GDM1 (cell line): ENCODE measurements at places on chromosomes 4 and X.

DNA sequence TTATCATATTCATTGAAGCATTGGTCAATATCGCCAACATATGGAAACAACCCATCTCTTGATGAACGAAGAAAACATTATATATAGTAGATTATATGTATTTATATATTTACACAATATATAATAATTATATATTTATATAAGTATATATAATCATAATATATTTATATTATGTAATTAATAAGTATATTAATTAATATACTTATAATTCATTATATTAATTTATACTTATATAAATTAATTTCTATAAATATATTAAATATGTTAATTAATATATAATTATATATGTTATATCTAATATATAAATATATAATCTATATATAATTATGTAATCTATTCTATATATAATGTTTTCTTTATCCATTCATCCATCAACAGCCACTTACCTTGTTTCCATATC, 69.0 kb upstream of the SRD5A3 start:
- DNase-seq = no peak

DNA sequence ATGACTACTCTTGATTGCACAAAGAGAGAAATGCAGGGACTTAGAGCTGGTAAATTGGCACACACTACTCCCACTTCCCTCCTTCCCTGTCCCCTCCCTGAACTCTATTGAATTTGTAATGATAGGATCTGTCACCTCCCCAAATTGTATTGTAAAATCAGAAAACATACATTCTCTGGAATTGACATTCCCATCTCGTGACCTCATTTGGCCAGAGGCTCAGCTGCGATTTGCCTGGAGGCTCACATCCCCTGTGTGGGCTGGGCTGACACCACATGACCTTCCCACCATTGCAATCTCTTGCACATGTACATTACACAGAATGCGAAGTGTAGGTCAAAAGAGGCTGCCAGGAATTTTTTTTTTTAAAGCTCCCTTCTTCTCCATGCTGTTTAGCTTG, 172.1 kb downstream of the MID1IP1 start:
- DNase-seq = no peak

DNA sequence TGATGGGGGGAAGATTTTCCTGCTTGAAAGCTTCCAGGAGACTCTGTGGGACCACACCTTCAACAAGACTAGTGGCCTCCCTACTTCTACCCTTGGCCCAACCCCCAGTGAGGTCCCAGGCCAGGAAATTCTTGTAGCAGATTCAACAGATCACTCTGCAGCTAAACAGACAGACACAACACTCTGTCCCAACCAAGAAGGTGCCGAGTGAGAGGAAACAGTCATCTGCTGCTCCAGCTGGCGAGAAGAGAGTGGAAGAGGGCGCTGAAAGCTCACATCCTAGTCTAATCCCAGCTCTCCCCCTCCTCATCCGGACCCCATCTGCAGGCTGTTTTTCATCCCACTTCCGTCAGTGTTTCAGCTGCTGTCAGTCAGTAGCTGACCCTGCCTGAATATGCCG, 63.4 kb downstream of the CHRDL1 start:
- DNase-seq = no peak

GRCh38 chr4:1466034-1466862, 60.0 kb upstream of the NKX1-1 start:
- DNase-seq = no peak

DNA sequence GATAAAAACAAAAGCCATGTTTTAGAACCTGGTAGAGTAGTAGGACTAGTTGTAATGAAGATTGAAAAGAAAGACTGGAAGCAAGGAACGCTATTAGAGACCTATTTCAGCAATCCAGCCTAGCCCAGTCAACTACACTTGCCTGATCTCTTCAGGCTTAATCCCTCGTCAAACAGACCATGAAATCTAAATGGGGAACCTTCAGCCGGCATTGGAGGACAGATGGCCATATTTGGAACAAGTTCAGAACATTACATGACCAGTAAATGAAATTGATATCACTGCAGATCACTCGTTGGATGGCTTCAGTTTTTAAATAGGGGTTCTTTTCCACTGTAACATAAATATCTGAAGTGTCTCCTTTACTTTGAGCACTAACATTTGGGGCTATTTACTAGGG, 84.8 kb upstream of the WDR44 start:
- no peak for DNase-seq

DNA sequence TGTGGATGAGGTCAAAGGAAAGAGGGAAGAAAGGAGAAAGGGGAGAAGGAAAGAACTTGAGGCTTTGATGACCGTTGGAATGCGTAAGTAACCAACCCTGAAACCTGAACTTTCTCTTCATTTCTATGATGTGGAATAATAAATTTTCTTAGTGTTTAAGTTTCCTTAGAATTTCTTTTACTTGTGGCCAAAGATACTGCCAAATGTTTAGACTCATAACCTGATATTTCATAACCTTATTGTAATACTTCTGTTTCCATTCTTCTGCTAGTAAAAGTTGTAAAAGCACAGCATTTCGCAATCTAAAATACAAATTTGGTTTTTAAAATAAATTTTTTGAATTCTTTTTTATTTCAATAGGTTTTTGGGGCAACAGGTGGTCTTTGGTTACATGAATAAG, 258.5 kb upstream of the GIMD1 start:
- no peak for DNase-seq

- DNase-seq = no peak
These were observed 72.7 kb downstream of the SPRY1 start for GRCh38 chr4:123469245-123469644.

- no peak for DNase-seq
These were observed 52.8 kb downstream of the SEL1L3 start for GRCh38 chr4:25809996-25810395.

DNA sequence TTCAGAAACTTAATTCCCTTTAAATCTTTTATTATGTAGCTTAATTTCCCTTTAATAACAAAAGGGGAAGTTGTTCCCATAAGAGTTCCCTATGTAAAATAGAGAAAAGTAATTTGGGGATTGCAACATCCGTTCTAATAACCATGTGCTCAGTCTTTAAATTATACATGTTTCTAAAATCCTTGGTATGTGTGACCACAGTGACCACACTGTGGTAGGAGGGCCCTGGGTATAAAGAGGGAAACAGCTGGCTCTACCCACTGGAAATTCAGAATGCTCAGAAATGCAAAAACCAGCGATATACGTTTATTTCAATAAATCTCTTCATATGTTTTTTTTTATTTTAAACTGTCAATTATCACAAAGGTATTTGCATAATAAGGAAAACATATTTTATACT, 219.1 kb downstream of the FGF13 start:
- DNase-seq = no peak

DNA sequence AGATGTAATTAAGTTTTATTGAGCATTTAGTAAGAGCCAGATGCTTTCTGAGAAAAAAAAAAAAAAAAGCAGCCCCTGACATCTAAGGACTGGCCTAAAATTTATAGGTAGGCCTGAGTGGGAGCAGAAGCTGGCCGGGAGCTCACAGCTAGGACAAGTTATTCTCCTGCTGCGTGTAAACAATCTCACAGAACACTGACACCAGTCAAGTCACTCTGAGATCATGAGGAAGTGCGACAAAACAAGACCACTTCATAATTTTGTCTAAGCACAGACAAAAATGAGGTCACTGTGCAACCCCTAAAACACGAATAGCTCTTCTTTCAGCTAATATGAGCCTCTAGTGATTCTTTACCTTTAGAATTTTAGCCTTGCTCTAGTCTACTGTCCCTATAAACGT, 15.3 kb upstream of the NSUN7 start:
- DNase-seq = no peak

- DNase-seq = peak; percentile 84
These were observed at the start of gene WDFY3 for GRCh38 chr4:84966382-84967242. TSS of gene WDFY3 (minus strand) at chr4:84966690. CDS start at chr4:84860591, 106,099 bp downstream.

DNA sequence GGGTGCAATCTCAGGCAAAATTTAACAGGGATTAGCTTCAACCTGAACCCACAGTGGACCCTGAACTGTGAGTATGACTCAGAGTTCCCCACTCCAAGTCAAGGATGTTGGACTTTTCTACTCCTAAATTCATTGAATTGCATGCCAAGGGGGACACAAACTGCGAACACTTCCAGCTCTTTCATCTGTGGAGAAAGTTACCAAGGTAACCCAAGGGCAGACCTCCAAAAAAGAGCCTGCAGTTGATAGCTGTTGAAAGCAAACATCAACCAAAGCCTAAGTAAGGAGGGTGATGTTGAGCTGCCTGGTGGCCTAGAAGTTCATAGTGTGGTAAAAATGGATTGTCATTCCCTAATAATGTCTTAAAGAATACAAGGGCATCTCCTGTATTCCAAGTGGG, 1242.9 kb downstream of the C4orf33 start:
- DNase-seq = no peak

- no peak for DNase-seq
These were observed 31.3 kb downstream of the IGFBP7 start for GRCh38 chr4:57078685-57079521.

DNA sequence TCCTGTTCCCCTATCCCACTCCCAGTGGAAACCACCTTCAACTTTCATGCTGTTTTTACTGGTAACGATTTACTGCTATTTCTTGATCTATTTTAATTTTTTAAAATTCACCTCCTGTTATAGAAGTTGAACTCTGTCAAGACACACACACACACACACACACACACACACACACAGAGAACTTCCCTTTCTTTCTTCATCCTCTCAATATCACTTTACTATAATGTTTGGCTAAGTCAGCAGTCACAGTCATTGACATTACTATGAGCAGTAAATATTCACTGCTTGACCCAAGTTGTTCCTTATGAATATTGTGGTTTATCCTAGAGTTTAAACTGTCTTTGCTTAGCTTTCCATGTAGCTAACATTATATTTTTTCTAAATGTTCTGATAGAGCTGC, 24.0 kb upstream of the SGMS2 start:
- no peak for DNase-seq

GRCh38 chr4:112422644-112423043, 93.3 kb downstream of the NEUROG2 start:
- DNase-seq = no peak

- no peak for DNase-seq
These were observed 238.4 kb upstream of the TAPT1 start for GRCh38 chr4:16464651-16465050.

DNA sequence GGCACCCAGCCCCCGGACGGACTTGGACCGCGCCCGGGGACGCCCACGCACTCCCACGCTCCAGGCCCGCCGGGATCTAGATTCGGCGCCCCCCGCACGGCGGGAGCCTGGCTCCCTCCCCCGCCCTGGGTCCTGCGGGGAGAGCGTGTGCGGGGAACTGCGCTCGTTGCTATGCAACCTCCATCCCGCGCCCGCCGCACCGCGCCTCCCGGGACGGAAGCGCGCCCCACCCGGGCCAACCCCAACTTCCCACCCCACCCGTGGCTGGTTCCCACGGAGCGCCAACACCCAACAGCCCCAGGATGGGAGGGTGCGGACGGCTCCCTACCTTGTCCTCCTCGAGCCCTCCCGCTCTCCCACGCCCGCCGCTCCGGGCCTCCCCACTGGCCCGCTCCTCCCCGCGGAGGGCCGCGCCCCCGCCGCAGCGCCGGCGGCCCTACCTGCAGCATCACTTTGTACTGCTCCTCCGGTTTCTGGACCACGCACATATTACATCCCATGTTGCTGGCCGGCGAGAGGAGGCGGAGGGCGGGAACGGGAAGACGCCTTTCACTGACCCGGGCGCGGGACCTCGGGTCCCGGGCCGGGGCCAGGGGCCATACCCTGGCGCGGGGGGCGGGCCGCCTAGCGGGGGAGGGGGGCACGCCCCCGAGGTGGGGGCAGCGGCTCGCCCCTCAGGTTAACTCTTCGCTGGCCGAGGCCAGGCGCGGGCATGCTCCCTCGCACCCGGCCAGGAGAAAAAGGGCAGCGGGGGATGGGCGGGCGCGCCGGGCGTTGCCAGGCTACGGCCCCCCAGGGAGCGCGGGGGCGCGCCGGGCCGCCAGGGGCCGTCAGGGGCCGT, at the start of gene PDZD4:
Gene PDZD4 (minus strand): TSS at position 746 of the 841 bp plus-strand sequence. CDS start 246 bp downstream, at position 500.
- no peak for DNase-seq

DNA sequence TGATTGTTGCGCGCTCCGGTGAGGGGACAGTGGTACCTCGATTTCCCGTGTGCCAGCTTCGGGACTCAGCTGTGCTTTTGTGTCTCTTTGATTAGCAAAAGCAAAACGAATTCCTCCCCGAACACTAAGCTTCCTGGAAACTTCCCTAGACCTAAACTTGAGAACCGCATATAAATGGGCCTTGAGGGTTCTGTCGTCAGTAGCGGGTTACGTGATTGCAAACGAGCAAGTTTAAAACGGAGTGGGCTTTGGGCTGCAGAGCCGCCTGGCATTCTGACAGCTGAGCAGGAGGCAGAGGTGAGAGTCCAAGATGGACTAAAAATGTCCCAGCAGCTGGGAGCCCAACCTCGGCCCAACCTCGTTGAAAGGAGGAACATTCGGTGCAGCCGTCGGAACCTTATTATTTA, 1.2 kb upstream of the TAPT1 start:
- no peak for DNase-seq

GRCh38 chrX:1244164-1245076, 24.2 kb upstream of the CSF2RA start:
- DNase-seq = peak; percentile 39

DNA sequence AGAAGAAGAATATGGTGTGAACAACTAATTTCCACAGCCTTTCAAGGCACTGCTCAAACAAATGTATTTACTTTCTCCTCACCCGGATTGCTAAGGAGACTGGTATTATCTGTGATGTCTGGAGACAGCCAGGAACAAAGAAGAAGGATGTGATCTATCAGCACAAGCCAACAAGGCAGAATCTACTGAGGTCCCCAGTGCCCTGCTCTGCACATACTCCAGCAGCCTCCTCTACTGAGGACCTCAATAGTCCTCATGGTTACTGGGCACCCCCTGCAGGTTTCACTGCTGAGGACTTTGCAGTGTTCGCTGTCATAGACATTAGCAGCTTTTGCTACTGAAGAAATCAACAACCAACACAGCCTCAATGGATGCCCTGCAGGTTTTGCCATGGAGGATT, 930.1 kb downstream of the ADGRL3 start:
- no peak for DNase-seq

DNA sequence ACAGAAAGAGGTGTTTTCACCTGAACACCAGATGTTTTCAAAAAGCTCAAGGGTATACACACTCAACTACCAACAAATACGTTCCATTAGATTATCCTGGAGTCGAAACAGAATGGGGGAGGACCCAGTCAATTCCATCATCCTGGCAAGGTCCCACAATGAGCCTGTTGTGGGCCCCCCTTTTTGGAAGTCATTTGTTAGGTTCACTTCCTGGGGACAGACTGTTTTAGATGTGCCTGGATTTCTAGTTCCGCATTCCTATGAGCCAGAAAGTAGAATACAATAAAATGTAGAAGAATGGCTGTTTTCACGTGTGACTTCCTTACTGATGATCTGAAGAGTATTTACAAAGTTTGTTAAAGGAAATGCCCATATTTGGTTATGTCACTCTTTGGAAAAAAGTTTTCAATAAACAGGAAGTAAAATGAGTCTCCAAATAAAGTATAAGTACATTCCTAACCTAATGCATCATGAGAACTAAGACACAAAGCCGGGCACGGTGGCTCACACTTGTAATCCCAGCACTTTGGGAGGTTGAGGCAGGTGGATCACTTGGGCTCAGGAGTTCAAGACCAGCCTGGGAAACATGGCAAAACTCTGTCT, 192.5 kb downstream of the MAML3 start:
- DNase-seq = no peak
